Effector CD4-positive, alpha-beta T cell (primary cell): ENCODE measurements at places on chromosomes 7 and 10.

GRCh38 chr10:2282202-2282601, 544.9 kb upstream of the ADARB2 start:
- DNase-seq, result no peak

DNA sequence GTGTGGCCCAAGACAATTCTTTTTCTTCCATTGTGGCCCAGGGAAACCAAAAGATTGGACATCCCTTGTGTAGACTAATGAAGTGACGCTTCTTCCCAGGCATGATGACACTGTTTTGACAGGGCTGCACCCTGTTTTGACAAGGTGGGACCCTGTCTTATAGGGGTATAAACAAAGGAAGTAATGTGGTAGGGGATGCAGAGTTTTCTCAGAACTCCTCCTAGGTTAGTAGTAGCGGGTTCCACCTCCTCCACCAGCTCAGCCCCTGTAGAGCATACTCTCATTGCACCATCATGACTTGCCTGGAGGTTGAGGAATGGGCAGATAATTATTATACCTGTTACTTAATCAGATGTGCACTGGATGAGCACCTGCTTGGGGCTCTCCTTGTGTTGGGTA, 123.1 kb downstream of the CCNY start:
- no peak for DNase-seq

- DNase-seq, result no peak
Observed at GRCh38 chr10:44991571-44991970, 9.2 kb upstream of the ZNF22 start.

GRCh38 chr10:69802424-69803161, 887 bp downstream of the COL13A1 start:
- DNase-seq, result no peak

DNA sequence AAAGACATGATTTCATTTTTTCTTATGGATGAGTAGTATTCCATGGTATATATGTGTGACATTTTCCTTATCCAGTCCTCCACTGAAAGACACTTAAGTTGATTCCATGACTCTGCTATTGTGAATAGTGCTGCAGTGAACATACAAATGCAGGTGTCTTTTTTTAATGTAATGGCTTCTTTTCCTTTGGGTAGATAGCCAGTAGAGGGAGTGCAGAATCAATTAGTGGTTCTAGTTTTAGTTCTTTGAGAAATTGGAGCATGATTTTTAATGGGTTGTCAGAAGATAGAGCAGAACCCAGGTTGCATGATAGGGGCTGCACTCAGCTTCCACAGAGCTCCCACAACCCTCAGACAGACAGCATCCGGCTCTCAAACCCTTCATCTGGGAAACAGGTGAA, 152.9 kb upstream of the PLXDC2 start:
- DNase-seq, result no peak

DNA sequence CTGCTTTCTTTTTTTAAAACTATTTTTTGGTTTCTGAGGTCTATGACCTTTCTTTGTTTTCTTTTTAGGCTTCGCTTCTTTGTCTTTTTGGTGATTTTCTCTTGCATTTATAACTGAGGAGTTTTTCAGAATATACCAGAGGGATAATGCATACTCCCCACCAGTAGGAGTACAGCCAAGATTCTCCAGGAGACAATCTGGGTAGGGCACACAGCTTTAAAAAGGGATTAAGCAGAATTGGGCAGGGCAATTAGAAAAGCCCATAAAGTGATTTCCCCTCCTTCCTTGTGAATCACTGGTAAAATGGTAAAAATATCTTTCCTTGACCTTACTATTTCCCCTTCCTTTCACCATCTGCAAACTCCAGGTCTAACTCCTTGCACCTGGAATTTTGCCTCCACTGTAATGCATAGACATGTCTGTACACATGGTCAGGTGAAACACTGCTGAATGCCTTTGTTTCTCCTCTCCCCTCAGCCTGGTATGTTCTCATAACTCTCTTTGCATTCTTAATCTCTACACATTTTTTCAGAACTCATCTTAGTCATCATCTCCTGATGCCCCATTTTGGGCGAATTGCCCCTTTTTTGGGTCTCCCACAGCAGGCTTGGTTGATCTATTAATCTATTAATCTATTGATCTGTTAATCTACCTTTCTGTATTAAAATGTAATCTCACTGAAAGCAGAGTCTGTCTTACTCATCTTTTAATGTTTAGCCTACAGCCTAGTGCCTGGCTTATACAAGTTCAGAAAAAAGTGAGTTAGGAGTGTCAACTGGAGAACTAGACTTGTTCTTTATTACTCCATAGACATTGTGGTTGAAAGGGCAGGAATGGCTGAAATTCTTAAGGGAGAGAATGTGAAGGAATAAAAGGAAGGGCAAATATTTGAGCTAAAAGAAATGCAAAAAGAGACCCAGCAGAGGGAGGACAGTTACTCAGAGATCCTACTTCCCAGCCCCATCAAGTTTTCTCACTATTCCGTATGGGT, 64.6 kb downstream of the MDFIC start:
- DNase-seq, result no peak

GRCh38 chr7:149216402-149216801, 21.1 kb downstream of the ZNF282 start:
- no peak for DNase-seq

GRCh38 chr10:5479481-5480161, 19.7 kb downstream of the CALML5 start:
- DNase-seq, result no peak

DNA sequence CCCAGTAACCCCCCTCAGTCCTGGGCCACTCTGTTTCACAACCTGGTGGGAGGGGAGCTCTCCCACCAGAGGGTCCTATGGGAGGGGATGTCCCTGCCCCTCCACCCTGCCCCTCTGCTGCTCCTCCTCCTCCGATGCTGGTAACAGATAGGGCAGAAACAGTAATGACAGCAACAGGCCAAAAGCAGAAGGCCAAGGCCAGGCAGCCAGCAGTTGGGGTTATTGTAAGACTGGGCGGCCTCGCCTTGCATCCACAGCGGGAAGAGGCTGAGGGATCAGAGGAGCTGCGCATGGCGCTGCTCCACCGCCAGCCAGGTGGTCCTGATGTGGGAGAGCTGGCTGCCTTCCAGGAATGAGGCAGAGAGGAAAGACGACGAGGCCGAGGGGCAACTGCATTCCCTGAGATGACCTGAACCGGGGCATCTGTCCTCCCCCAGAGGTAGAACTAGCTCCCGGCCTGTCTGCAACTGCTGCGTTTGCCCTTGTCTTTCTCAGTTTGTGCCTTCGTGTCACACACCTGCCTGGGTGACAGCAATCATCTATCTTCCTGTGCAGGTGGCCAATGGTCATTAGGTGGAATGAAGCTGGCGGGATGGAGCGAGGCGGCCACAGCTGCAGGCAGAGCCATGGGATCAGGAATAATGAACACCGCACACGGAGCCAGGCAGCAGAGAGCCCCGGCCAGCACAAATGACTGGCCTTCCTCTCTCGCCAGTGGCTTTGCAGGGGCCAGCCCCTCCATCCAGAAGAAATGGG, 54.0 kb upstream of the CACUL1 start:
- no peak for DNase-seq

DNA sequence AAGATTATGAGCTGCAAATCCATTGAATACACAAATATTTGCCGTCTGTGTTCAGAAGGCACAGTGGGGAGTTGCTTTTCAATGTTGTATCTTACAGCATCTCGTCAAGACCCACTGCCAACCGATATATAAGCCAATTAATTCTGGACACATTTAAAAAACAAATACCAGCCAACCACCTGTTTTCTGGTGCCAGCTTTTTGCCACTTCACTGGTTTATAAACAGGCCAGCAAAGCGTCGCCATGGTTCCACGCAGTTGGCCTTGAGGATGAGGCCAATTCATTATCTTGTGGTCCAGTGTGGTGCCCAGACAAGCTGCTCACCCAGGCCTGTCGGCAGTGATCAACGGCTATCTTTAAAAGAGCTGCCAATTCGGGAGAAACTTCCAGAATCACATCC, 321.0 kb downstream of the TCERG1L start:
- no peak for DNase-seq

DNA sequence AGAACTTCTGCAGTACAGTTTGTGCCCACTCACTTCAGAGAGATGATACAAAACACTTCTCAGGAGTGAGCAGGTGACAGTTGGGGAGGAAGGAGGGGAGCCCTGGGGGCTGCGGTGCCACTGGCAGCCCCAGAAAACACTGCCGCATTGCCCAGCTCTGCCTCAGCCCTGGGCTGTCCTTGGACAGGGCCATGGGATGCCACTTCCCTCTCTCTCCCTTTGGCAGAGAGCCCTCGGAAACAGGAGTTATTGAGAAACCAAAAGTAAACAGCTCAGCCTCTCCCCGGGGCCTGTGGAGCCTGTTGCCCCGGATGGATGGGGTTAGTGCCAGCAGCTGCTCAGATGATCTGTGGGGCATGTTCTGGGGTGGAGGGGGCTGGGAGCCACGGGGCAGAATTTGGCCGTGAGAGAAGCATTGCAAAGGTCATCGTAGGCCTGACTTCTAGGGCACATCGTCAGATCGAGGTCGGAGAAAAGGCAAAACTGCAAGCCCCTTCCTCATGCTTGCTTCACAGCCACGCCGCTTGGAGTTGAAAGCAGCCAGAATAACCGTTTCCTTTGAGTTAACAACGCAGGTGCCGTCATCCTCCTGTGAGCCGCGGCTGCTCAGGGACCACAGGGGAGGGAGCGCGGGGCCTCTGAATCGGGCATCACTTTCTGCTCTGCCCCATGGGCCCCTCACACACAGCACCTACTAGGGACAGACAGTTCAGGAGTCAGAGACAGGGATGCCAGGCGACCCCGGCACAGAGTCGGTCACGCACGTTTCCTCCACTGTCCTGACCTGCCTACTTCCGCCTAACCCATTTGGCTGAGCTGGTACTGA, 256.4 kb downstream of the CAMK1D start:
- DNase-seq, result peak; percentile 13

- DNase-seq, result no peak
Observed at GRCh38 chr7:13749636-13750035, 239.8 kb downstream of the ETV1 start.

DNA sequence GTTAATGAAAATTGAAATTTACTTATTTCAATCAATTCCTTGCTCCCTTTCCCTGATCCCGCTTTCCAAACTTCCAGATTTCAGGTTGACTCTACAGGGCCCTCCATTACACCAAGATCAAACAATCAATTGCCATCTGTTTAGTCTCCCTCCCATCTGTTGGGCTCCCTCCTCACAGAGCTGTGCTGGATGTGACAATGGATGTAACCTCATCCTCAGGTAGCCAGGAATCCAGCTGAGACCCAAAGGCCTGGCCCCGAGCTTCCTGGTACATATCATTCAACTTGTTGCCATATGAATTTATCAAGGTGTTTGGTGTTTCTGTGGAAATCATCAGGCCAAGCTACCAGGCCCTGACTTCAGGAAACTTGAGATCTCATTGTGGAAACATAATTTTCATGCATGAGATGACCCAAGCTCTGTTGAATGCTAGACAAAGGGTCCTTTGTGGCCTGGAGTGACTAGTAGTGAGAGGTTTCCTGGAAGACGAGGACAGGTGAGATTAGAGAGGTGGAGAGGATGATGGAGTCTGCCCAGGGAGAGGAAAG, 148.6 kb upstream of the PDE1C start:
- DNase-seq, result no peak

DNA sequence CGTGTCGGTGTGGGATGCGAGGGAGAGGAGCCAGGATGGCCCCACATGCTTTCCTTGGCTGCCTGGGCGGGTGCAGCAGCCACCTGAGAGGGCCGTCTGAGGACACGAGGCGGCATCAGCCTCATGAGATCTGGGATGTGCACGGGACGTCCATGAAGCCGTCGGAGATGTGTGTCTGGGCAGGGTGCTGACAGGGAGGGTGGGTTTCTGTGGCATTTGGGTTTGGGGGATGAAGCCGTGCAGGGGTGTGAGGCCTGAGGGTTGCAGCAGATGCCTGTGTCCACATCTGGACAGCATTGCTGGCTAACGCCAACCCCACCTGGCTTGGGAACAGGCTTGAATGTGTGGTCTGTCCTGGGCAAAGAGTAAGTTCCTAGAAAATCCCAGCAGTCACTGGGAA, 179.5 kb downstream of the DNAJB6 start:
- DNase-seq, result no peak

DNA sequence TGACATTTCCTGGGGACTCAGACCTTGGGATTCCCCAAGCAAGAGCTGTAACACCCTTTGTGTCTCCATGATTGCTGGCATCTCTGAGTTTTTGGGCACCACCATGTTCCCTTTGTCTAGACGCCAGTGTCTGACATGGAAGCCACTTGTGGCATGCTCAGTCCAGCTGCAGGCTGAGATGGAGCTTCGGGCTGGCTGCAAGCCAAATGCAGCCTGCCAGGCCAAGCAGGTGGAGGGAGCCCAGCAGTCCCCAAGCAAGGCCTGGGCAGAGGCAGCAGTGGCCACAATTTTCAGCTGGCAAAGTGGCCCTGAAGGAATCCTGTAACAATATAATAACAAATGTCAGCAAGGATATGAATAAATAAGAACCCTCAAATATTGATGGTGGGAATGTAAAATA, 86.2 kb upstream of the ABCB5 start:
- DNase-seq, result no peak

GRCh38 chr7:141477865-141478264, 73.3 kb upstream of the AGK start:
- DNase-seq, result no peak

DNA sequence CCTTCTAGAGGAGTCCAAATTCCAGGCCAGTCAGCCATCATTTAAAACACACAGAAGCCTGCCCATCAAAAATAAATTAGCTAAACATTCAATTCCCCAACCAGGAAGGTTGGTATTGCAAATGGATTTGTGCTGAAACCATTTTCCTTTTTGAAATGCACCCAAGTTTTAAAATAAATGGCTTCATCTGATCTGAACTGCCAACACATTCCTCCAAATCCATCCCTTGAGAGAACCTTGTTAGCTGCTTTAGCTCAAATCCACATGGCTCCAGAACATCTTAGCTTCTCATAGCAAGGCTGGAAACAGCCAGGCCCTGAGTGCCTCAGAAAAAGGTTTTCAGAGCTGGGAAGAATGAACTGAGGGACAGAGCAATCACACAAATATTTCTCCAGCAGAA, 306.3 kb downstream of the FZD1 start:
- DNase-seq, result no peak

GRCh38 chr10:70647086-70647485, 25.2 kb upstream of the ADAMTS14 start:
- no peak for DNase-seq

DNA sequence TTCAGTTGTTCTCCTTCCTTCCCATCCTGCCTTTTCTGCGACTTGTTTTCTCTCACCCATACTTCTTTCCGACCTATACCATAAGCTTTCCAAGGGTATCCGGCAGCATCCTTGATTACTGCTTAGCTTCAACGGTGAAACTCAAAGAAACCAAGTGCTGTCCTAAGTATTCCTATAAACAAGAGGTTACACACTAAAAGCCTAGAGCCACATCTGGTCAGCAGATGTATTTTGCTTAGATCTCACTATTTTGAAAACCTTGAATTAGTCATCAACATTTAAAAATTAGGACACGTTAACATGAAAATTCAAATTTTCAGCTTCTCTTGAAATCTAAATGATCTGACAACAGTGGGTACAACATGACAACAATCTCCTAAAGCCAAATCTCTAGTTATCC, 20.0 kb downstream of the ARHGAP21 start:
- no peak for DNase-seq
